ENCODE measurements at places on chromosomes 3 and 15.

GRCh38 chr3:39445927-39446326 lies 21.6 kb upstream of the MOBP start:
- DNase-seq: no peak

DNA sequence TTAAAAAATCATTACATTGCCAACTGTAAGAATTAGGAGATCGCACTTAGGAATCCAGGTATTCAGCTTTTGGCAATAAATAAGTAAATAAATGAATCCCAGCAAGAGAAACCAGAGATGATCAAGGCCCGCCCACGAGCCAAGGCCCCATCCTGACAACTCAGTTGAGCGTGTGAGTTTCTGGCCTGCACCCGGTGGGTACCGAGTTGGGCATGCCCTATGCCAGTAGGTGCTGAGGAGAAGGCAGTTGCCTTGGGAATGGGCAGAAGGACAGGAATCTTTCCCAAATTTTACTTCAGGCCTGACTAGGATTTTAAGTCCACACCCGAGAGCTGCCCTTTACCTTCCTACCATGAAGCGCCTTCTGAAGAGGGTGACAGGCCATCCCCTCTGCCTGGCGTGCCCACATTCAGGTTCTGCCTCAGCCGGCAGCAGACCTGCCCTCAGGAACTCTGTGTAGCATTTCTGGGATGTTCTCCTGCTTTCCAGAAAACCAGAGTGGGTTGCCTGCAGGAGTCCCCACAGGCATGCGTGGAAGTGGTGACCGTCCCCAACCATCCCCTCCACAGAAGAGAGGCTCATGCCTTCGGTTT lies 99.3 kb upstream of the ALDH1A3 start:
- DNase-seq: no peak

GRCh38 chr3:69005071-69005790 lies 8.3 kb downstream of the EOGT start:
- no peak for DNase-seq

DNA sequence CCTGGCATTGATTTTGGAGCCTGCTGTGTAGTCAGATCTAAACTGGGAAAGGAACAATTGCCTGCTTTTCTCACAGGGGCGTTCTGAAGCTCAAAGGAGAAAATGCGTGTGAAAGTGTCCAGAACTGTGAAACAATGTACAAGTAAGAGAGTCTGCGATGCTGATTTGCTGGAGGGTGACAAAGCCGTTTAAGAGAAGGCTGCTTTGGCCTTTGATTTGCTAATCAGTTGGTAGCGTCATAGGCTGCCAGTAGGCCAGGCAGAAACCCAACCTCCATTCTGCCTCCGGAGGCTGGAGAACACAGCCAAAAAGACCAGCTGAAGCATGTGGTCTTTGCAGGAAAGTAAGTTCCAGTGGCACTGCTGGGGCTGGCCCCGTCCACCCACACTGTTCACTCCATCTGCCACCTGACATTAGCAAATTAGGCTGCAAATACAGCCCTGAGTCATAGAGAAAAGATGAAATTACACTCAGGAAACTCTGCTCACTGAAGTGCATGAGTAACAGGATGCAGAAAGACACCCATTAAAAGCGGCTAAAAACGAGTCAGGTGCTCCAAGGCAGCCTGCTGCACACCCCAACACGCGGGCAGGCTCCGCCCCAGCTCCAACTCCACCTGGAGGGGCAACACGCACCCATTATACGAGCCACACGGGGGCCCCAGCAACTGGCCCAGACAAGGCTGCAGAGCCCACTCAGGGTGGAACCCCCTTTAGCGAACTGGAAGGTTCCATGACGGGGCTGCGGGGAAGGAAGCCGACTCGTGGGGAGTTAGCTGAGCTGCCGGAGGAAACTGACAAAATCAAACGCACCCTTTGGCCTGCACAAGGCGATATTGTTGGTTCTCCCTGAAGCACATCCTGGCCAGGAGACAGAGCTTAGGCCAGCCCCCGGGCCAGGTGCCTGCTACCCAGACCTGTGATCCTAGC lies 31.6 kb downstream of the ZDHHC19 start:
- DNase-seq: peak; percentile 51

- no peak for DNase-seq
Measured at GRCh38 chr15:56344336-56344735, 20.9 kb upstream of the TEX9 start.

GRCh38 chr3:72135636-72136035 lies 350.7 kb upstream of the PROK2 start:
- DNase-seq: no peak

- DNase-seq: peak; percentile 10
Measured at GRCh38 chr3:140736863-140737460, 59.1 kb downstream of the TRIM42 start.

DNA sequence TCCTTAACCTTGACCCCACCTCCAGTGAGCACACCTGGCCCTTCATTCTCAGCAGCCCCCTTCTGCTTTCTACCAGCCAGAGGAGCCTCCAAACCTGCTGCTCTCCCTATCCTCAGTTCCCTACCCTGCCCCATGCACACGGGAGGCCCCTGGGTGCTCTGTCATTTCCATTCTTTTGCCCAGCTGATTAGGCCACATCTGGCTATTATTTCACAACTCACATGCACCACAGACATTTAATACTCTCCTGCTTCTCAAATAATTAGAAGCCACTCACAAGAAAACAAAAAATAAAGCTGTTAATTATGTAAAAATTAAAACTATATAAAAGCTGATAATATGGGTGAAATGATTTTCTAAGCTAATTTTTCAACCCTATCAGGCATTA lies 50.7 kb downstream of the MYLK start:
- DNase-seq: no peak

- DNase-seq: no peak
Measured at GRCh38 chr3:132290833-132291232, 26.4 kb upstream of the ACP3 start.

DNA sequence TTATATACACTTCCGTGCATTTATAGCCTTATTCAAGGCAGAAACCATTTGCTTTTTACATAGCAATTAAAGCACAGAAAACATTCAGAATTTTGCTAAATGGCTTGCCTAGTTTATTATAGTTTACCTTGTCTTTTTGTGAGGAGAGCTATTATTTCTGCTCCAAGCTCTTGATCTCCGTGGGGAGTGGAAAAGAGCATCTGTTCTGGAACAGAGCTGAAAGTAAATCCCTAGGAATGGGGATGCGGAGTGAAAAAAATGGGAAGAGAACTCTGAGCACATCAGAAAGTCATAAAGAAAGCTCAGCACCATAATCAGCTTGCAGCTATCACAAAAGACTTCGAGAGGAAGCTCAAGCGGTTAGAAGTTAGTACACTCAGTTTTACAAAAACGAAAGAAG lies 1006.7 kb downstream of the ROBO2 start:
- no peak for DNase-seq

DNA sequence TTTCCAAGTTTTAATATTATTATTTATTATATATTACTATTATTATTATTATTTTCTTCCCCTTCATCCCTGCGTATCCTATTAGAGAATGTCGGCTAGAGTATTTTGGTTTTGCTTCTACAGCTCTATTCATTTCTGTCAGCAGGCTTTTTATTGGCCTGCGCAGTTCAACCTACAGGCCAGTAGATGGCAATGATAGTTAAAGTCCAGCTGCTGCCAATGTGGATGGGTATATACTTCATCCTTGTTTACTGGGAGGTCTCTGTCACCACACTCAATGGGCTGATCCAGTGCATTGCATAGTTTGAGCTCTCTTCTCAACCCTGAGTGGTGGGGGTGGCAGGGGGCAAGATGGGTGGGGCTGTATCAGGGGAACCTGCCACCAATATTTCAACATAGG lies 799.8 kb downstream of the NSUN3 start:
- DNase-seq: peak; percentile 9

DNA sequence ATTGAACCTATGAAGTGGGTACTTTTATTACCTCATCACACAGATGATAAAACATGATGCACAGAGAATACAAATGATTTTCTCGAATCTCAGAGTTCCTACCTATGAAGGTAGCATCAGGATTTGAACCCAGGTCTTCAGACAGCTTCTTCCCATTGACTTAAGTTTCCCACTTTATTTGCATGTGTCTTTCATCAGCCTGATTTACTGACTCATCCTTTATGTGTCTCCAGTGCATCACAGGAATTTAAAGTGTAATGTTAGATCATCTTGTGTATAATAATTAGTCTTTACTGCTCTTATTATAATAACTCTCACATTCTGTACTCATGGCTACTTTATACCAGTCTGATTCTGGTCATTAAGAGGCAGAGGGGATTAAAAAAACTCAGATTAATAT lies 449.4 kb upstream of the SUCLG2 start:
- no peak for DNase-seq

DNA sequence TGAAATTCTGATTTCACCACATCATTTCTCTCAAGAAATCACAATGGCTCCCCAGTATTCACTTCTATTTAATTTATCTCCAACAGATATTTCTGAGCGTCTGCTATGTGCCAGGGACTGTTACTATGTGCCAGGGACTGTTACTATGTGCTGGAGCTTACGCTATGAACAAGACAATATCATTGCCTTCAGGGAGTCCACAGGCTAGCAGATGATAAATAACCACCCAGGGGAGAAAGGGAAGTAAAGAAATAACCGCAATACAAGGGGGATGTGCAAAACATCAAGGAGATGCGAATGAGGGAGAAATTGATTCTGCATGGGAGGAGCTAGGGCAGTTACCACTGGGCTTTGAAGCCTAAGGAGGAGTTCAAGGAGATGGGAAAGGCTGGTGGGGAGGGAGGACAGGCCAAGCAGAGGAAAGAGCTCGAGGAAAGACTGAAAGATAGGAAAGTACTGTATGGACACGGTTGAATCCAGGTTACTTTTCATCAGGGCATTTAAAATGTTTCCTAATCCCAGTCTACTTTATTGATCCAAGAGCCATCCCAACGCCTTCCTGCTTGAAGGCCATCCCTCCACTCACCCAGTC lies 2.5 kb downstream of the THSD4 start:
- no peak for DNase-seq

DNA sequence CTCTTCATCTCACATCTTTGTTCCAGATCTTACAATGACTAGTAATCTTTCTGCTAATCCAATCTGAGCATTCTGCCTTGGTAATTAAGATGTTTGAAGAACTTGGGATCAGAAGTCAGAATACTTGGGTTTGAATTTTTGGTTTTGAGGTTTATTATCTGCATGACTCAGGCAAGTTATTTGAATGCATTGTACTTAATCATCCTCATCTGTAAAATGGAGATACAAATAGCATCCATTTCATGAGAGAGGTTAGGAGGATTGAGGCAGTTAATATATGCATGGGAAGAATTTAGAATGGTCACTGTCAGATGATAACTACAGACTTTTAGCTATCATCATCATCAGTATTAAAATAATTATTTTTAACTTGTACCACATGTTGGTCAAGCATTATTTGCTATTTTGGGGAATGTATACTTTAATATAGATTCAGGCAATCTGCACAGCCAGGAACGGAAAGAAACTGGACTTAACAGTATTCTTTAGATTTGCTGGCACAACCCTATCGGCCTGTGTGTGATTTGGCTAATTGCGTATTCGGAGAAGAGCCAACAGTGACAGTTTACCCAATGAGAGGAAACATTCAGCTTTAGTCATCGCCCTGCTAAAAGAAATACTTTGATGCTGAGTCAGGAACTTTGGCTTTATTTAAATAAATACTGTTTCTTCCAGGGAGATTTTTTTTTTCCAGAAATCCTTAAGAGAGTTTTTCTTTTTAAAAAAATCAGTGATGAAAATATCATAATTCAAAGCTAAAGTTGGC lies 600.0 kb downstream of the ROBO1 start:
- peak; percentile 89 for DNase-seq

- DNase-seq: no peak
Measured at GRCh38 chr15:101250341-101250831, 1.5 kb downstream of the CHSY1 start.

DNA sequence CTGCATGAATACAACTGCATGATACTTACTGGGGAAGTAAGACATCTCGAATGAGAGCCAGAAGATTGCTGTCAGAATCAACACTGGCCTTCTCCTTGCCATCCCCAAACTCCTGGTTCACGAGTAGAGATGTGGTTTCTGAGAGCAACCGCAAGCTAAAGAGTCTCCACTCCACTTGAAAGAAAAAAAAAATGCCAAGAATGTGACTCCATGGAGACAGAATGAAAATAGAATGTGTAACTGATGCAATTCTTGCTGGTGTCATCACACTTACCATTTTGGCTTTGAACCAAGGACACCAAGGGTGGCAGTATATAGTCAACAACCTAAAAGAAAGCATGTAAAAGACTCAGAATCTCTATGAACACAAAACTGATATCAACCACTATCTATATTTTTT lies 280.4 kb downstream of the ULK4 start:
- peak; percentile 94 for DNase-seq

DNA sequence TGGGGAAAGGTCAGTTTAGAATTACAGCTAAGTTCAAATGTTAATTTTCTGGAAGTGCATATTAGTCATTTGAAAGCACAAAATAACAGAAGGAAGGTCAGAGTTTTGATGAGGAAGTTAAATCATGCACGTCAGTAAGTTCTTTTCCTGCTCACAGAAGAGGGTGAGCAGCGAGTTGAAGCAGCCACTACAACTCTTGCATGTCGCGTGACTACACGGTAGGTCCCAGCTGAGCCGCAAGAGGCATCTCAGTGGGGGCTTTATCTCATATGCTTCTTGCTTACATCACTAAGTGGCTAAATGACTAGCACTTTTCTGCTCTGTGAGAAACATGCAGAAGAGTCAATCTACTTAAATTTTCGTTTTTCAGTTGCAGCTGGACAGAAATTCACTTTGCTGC lies 21.3 kb upstream of the SEC62 start:
- DNase-seq: no peak

DNA sequence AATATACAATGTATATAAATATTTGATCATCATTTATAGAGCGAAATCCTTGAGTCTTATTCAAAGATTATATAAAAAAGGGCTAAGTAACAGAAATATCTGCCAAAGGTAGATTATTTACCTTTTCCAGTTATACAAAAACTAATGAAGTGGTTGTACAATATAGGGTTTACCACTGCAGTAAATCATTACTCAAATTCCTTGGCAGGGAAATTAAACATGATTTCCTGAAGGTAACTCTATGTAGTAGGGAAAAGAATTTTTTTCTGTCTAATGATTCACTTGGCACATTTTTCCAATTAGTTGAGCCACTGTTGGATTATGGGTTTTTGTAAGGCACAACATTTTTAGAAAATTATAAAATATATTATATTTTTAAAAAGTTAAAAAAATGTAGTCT lies 129.6 kb downstream of the NR2F2 start:
- no peak for DNase-seq
